NCI-H1092 (cell line): ENCODE measurements at places on chromosomes 2 and 18.
A peak's percentile ranks its signal among the peaks of the same experiment; 100 is the strongest.

DNA sequence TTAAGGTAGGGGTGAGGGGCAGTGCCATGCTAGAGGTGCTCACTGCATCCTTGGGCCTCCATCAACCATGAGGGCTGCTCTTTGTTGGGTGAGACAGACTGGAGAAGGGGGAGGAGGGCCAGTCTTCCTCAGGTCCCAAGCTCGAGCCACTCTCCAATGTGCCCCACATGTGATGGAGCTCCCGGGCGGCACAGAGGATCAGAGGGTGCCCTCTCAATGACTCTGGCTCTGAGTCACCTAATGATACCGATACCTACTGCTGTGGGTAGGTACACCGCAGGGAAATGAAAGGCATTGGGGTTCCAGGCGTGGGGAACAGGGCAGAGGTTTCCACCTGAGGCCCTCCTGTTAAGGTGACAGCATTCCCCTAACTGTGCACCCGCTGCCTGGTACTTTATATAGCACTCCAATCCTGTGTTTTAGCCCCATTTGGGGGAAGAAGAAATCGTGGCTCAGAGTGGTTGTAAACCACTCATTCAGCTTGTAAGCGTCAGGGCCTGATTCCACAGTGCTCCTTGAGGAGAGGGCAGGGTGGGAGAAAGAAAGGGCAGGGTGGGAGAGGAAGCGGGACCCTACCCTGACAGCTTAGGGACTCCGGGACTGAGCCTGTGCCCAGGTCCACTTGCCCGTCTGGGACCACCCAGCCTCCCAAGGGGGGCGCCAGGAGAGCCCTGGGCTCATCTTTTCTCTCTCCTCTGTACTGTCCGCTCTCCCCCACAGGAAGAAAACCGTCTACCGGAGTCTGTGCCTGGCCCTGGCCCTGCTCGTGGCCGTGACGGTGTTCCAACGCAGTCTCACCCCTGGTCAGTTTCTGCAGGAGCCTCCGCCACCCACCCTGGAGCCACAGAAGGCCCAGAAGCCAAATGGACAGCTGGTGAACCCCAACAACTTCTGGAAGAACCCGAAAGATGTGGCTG, 1.8 kb downstream of the B3GNT7 start:
- DNase-seq = no peak

GRCh38 chr2:149023091-149023490, 15.4 kb upstream of the LYPD6B start:
- DNase-seq = no peak

DNA sequence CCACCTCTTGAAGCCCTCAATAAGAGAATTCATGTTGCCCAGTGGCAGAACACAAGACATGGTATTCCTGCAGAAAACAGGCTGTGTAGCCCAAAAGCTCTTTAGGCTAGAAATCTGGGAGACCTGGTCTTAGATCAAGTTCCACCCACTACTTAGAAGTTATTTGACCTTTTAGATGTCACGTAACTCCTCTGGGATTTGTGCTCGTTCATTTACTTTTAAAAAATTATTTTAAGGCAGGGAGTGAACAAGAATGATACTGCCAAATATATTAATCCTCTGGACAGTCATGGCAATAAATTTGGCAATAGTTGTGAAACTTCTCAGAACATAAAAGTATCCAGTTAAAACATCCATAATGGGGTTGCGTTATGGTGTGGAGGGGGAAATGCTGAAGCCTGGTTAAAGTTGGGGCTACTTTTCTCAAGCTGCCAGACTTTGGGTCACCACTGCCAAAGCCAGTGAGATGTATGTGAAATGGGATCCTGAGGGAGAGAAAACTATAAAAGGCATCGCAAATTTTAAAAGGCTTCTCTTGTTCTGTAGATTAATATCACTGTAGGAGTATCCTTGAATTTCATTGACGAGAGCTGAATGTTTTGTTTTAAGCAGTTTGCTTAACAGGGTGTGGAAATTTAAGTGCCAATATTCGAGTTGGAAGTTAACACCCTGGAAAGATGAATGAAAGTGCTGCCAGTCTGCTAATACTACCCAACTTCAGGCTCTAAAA, 15.8 kb downstream of the DAPL1 start:
- DNase-seq = no peak

GRCh38 chr2:118622913-118623312, 224.5 kb downstream of the EN1 start:
- no peak for DNase-seq

DNA sequence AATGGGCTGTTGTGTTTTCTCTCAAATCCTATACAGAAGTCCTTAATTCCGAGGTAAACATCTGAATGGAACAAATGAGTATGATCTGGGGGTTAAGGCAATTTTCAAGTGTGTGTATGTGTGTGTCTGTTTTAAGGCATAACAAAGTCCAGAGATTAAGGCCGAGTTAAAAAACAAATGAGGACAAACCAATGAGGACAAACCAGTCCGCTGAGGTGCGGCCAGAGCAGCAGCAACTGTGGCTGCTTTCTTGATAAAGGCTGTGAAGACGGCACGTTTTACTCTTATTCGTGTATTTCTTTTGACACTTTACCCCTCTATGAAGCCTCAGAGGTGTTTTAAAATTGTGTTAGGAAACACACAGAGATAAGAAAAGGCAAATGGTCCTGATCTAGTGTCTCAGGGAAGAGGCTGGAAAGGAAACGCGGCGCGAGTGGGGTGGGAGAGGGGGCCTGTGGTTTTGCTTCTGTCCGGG, 495 bp upstream of the GULP1 start:
- no peak for DNase-seq

- no peak for DNase-seq
Measured at GRCh38 chr2:168194784-168195522, 52.4 kb downstream of the STK39 start.

DNA sequence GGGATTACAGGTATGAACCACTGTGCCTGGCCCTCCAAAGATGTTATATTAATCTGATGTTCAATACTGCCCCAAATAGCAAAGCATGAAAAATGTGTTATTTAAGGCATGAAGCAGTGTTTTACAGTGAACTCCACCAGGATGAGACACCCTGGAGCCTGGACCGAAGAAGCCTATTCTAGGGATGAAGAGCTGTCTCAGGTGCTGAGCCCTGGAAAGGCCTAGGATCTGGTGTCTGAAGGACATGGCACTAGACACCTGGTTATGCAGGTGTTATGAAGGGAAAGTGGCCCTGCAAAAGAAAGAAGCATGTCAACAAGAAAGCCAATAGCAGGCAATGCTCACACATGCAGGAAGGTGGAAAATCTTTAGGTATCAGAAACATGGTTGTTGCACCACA, 374.4 kb downstream of the CLIP4 start:
- DNase-seq = no peak

GRCh38 chr2:202034249-202035088, 814 bp downstream of the FZD7 start:
- DNase-seq = no peak

DNA sequence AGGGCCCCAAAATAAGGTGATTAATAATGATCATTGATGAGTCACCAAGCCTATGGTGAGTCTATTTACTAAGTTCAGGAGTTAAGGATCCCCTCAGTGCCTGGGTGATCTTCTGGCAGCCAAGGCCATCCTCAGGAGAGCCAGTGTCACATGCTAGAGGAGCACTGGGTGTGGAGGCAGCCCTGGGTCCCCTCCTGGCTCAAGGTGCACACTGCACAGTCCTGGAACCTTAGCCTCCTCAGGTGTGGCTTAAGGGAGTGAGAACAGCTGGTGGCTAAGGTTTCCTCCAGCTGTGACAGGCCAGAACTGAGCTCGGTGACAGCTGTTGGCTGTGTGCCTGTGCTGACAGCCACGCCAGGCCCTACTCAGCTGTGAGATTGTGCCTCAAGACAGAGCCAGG, 52.1 kb upstream of the ACAA2 start:
- DNase-seq = peak; percentile 18

GRCh38 chr18:50679056-50679455, 119.2 kb downstream of the MAPK4 start:
- DNase-seq = no peak

- DNase-seq = no peak
Measured at GRCh38 chr18:49733896-49734585, 79.3 kb downstream of the ACAA2 start.

- DNase-seq = no peak
Measured at GRCh38 chr2:8219631-8220355, 462.1 kb upstream of the ID2 start.

GRCh38 chr18:78459668-78460067, 520.0 kb upstream of the SALL3 start:
- no peak for DNase-seq

DNA sequence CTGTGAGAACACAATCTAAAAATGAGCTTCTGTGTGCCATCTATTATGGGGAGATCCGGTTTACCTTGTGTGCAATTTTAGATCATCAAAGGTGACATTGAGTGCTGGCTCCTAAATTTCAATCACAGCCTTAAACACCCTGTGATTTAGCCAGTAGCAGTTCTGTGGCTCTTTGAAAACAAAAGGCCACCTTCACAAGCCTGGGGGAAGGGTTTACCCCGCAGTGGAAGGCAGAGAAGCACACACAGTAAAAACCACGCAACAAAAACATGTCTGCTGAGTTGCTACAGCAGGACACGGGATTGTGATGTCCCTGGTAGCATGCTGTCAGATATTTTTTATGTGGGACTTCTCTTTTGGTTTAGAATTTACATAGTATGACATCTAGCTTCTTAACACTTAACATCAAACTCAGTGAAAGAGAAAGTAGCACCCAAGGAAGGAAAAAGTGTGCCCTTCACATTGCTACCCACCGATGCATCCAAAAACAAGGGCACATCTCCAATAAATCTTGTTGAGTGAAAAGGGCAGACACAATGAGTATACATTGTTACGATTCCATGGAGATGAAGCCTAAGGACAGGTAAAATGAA, 56.1 kb upstream of the RNF152 start:
- no peak for DNase-seq

DNA sequence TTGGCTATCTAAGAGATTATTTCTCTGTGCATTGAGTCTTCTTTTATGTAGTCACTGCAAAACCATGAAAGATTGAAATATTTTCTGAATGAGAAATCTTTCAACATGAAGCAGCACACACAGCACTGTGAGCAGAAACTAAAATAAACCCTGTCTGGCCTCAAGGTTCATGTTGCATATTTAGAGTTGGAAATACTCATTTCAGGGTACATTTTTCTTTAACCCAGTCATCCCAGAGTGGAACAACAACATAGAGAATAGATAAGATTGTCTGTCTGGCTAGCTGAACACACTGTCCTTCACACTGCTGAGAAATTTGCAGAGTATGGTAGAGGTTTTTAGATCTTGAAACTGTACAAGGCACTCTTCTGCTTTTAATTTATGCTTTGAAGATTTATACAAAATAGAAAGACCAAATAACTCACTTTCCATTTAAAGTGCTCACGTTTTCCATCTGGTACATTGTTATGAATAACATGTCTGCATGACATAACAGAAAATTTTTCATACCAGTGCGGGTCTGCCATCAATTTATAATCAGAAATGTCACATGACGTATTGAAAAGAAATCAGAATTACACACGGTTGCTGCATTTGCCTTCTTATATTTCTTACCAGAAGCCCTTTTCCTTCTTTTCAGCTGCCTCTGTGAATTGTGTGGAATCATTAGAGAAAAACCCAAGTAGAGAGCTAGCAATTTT, 25.0 kb upstream of the FN1 start:
- no peak for DNase-seq

- DNase-seq = no peak
Measured at GRCh38 chr2:106537047-106537446, 49.9 kb downstream of the CD8B2 start.
